ENCODE measurements at places on chromosomes 2 and 18.

DNA sequence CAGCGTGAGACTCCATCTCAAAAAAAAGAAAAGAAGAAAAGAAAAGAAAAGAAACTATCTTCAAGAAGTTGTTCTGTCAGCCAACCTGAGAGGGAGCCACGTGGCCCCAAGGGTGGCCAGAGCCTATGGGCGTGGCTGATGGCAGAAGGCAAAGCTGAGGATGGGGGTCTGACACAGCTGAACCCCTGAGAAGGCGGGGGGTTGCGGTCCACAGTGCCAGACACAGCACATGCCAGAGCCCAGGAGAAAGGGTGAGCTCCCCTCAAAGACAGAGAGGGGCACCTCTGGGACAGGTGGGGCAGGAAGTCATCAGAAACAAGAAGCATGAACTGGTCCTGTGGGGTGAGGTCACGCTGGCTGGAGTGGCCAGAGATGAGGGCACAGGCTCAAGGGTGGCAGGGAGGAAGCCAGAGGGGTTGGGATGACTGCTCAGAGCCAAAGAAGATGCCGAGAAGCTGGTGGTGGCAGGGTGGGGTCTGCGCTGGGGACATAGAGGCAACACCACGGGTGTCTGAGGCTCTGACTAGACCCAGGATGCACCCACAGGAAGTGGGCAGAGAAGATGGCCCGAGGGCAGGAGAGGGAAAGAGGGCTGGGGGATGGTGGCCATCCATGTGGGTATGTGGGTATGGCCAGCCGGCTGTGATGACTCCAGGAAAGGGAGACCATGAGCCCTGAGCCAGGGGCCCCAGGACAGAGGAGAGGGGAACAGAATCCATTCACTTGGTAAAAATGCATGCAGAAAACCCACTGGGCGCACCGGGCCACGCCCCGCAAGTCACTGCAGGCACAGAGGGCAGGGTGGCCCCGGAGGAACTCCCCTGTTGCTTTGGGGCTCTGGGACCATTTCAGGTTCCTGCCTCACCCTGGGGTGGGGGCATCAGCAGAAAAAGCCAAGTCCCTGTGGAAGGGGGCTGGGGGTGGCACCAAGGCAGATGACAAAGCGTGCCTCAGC is 8.4 kb downstream of the KIF1A start:
- DNase-seq: no peak

DNA sequence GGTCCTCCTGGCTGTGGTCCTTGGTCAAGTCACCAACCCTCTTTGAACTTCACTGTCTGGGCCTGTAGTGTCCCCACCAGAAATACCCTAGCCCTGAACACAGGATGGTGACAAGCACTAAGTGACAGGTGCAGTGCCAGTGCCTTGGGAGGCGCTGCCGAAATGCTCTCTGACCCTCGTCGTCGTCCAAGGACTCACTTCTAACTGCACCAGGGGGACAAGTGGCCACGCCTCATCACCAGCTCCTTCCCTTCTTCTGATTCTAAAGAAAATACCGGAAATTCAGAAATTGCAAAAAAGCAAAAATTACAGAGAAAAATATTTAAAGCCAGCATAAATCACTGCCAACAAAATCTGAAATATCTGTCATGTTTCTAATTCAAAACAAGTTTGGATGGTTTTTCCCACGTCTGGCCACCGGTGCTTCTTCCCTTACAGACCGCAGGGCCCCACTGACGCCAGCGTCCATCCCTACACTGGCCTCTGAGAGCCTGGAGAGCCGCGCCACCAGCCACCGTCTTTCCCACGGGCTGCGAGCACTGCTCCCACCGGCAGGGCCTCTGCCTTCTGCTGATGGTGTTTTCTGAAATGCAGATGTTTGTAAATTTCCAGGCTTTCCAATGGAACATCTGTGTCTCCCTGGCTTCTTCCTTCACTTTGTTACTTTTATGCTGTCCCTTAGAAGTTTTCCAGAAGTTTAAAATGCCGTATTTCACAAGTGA is 37.4 kb upstream of the GPC1 start:
- peak; percentile 53 for DNase-seq

DNA sequence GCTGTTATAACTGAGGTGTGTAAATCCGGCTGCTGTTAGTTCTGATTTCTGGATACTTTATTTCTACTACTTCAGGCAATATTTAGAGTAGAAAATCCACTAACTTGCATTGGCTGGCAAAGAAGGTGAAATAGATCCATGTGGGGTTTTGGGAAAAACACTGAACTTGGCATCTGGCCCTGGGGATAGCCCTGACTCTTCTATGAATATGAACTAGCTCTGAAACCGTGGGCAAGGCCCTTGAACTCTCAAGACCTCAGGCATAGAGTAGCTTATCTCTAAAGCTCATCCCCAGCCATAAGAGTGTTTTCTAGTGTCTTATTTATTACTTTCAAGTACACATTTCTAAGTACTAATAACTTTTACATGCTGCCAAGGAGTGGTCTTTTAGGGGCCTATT is 25.8 kb downstream of the PARD3B start:
- no peak for DNase-seq

- DNase-seq: no peak
These were observed 332.3 kb downstream of the CLIP4 start for GRCh38 chr2:29447513-29447912.

GRCh38 chr2:221554769-221555493 is 17.2 kb downstream of the EPHA4 start:
- DNase-seq: peak; percentile 24

DNA sequence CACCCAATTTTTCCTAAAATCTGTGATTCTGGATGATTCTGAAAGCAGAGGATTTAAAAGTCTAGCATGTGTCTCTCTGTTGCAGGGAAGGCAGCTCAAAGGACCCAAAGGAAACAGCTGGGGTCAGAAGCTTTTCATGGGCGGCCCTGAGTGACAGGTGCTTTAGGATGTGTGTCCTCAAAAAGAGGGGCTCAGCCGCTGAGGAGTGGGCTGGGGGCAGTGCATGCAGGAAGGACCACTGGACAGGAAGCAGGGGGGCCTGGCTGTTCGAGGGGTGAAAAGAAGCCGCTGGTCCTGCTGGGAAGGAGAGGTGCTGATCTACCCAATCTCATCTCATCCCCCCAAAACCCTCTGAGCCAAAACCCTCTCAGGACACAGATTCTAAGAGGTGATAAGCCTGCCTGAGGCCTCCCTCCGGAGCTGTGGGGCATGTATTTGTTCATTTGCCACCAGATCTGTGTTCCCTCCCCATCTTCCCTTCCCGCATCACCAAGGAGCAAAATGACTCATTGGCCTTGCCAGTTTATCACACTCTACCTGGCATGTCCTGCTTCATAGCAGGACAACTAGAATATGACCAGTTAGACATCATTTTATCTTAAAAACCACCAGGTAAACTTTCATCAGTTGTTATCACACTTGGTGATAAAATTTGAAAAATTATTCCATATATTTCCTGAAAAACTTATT is 98.8 kb upstream of the MGAT4A start:
- DNase-seq: no peak

GRCh38 chr2:149915151-149915550 is 327.6 kb upstream of the MMADHC start:
- no peak for DNase-seq

- DNase-seq: no peak
These were observed 539.0 kb upstream of the TNP1 start for GRCh38 chr2:217398860-217399259.

DNA sequence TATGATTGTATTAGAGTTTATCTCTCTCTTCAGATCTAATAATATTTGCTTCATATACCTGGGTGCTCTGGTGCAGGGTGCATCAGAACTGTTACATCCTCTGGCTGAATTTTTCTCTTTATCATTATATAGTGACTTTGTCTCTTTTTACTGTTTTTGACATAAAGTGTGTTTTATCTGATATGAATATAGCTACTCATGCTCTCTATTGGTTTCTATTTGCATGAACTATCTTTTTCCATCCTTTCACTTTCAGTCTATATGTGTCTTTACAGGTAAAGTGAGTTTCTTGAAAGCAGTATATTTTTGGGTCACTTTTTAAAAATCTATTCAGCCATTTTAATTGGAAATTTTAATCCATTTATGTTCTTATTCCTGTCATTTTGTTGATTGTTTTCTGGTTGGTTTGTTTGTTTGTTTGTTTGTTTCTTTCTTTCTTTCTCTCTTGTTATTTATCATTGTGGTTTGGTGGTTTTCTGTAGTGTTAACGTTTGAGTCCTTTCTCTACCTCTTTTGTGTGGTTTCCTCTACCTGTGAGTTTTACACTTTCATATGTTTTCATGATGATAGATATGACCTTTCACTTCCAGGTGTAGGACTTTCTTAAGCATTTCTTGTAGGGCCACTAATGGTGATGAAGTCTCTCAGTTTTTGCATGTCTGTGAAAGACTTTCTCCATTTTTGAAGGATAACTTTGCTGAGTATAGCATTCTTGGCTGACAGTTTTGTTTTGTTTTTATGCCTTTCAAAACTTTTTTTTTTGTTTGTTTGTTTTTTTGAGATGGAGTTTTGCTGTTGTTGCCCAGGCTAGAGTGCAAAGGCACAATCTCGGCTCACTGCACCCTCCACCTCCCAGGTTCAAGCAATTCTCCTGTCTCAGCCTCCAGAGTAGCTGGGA is 54.9 kb downstream of the CCNT2 start:
- no peak for DNase-seq

DNA sequence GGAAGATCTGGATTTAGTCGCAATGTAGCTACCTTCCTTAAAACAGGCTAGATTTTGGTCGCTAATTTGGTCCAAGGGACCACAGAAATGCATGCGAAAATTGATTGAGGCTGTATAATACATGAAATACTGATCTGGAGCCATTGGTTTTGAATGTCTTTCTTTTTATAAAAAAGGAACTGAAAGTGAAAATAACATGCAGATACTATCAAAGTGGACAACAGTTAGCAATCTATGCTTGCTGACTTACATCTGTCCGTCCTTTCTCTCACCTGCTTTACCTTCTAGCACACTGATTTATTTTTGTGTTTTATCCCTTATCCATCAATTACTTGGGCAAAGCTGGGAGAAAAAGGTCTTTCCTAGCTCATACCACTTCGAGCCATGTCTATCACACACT is 1459.8 kb upstream of the ACVR2A start:
- no peak for DNase-seq

All from choroid plexus epithelial cell (primary cell).